ENCODE measurements at places on chromosomes 1 and 21. TPM values are rescaled to one million over a fixed set of nuclear protein-coding genes. Genes with fewer than 3 reads are reported as not detected.
A peak's percentile ranks its signal among the peaks of the same experiment; 100 is the strongest.

Gene MPL
- polyA plus RNA-seq = 0.14 TPM

- no peak within 1 kb of the TSS for H3K27ac ChIP-seq
- no peak for DNase-seq
- H3K4me1 ChIP-seq = no peaks in the 10 kb centered on the region
- H3K4me3 ChIP-seq = no peak within 1 kb of the TSS
- H3K36me3 ChIP-seq = no peaks in the 10 kb centered on the region
Observed at GRCh38 chr1:177164380-177165068, at the start of gene ASTN1. Gene ASTN1 (minus strand): TSS chr1:177164712. CDS start chr1:177164676, 36 bp downstream.

GRCh38 chr1:18795002-18795689 is 64.3 kb downstream of the TAS1R2 start:
- no peaks in the 10 kb centered on the region for H3K27me3 ChIP-seq
- H3K4me1 ChIP-seq = no peaks in the 10 kb centered on the region
- no peak overlapping the region for H3K4me3 ChIP-seq
- DNase-seq = no peak
- H3K27ac ChIP-seq = no peak overlapping the region
- no peaks in the 10 kb centered on the region for H3K36me3 ChIP-seq

- H3K27ac ChIP-seq = no peak overlapping the region
- no peaks in the 10 kb centered on the region for H3K4me1 ChIP-seq
- DNase-seq = peak; percentile 9
- no peak overlapping the region for H3K4me3 ChIP-seq
- no peaks in the 10 kb centered on the region for H3K36me3 ChIP-seq
Observed at GRCh38 chr1:172727956-172728603, 69.2 kb downstream of the FASLG start.

DNA sequence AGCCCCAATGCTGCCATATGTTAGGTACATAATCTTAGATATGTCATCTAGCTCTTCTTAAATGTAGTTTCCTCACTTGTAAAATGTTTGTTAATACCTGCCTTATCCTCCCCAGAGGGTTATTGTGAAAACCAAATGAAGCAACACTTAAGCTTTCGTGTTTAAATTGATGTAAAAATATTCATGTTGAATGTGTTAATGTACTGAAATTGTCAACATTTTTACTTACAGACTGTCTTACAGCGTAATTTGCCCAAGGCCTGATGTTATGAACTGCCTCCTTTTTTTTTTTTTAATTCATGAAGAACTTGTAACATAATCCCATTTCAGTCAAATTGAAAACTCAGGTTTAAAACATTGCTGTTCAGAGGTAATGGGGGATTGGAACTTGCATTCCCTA is 25.6 kb upstream of the ENAH start:
- H3K4me1 ChIP-seq = no peaks in the 10 kb centered on the region
- H3K27me3 ChIP-seq = no peaks in the 10 kb centered on the region
- no peak overlapping the region for H3K27ac ChIP-seq
- no peak overlapping the region for H3K4me3 ChIP-seq
- no peak for DNase-seq

DNA sequence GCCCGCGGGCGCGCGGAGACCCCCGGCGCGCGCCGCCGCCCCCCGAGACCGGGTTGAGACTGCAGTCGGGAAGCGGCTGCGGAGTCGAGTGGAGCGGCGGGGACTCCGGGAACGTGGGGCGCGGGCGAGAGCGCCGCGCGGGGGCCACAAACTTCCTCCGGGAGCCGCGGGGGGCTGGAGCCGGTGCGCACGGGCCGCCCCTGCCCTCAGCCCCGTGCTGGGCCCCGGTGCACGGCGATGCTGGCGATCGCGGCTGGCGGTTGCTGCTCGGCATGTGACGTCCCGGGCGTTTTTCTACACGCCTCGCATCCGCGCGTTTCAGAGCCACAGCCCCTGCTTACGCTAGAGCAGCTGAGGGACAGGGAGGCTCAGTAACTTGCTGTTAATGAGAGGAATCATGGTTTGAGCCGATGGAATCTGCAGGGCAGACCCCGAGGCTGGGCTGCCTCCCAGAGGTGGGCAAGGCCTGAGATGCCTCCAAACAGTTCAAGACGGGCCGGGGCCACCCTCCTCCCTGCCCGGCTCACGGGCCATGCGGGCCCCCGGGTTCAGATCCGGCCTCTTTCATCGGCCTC is 520 bp downstream of the TMEM201 start:
- H3K4me3 ChIP-seq = peak overlapping the region; percentile 75
- DNase-seq = peak; percentile 44
- peak overlapping the region; percentile 3 for H3K27ac ChIP-seq
- no peaks in the 10 kb centered on the region for H3K36me3 ChIP-seq
- H3K4me1 ChIP-seq = peaks cover 21% of the 10 kb centered on the region

DNA sequence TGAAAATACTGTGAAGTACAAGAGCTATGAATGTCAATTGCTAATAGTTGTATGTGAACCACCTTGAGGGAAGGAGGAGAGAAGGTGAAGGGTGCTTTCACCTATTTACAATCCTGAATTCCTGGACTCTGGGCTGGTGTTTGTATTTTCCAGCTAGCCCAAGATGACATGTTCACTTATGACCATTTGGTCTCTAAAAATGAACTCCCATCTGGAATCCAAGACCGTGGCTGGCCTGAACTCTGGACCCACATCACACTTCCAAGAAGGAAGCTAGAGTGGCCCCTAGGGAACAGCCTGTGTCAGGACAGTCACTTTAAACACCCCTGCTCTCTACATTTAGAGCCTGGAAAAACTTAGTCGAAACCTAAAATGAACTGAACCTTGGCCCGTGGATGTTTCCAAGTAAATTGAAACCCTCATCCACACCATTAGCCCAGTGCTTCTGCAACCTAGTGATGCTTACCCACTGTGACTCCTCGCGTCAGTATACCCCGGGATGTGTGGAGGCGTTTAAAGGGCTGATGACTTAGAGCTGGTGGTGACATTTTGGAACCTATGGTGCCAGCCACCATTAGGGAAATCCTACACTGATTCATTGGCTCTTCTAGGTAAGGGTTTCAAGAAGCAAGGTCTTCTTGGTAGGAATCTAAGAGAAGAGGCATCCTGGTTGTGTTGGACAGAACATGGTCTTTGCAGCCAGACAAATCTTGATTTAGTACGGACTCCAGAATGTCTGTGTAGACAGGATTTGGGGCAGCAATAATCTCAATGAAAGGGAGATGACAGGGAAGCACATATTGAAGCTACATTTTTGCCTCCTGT is 171.5 kb upstream of the IRF2BP2 start:
- DNase-seq = peak; percentile 18
- no peaks in the 10 kb centered on the region for H3K4me1 ChIP-seq
- H3K36me3 ChIP-seq = no peaks in the 10 kb centered on the region
- H3K27ac ChIP-seq = no peak overlapping the region
